Left cardiac atrium (tissue), 4 donors: ENCODE measurements at places on chromosomes 13 and 19. TPM values are rescaled to one million over a fixed set of nuclear protein-coding genes. Genes with fewer than 3 reads are reported as not detected.

DNA sequence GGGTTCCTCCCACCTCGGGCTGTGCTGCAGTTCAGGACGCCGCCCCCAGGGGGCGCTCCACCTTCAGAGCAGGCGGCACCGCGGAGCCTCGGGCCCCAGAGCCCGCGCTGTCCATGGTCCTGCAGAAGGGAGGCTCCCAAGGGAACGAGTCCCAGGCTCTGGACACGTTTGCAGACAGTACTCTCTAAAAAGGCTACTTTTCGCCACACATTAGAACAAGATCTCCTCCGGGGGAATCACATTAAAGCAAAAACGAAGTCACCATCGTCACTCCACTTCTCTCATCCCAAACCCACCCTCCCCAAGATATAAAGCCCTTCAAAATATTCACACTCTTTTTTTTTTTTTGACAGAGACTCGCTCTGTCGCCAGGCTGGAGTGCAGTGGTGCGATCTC is 4.6 kb upstream of the SIGLEC10 start:
- peak; percentile 86 for DNase-seq

The ZNF253 gene
- 8.2 TPM for total RNA-seq

DNA sequence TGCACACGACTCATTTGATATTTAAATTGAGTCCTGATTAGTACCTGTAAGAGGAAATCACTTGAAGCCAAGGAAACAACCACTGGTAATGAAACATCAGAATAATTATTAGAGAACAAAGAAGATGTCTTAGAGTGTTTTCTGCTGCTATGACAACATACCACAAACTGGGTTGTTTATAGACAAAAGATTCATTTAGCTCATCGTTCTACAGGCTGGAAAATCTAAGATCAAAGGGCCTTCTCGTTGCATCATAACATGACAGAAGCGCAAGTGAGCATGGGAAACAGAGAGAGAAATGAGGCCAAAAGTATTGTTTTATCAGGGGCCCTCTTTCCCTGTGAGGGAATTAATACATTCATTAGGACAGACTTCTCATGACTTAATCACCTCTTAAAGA is 1024.0 kb upstream of the PCDH9 start:
- DNase-seq, result no peak

DNA sequence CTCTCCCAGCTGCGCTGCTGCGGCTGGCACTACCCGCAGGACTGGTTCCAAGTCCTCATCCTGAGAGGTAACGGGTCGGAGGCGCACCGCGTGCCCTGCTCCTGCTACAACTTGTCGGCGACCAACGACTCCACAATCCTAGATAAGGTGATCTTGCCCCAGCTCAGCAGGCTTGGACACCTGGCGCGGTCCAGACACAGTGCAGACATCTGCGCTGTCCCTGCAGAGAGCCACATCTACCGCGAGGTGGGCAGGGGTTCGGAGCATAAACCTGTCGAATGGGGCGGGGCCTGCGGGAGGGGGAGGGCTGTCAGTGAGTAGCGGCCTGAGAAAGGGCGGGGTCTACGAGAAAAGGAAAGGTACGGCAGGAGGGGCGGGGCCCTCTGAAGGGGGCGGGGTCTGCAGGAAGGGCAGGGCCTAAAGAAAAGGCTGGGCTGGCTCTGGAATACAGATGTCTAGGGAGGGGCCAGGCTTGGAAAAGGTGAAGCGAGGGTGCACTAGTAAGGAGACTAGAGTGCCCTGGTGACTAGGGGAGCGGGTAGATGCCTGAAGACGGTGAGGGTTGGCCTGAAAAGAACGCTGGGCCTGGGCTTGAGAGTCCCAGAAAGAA is 3.6 kb downstream of the CD37 start:
- DNase-seq, result peak; percentile 83

- no peak for DNase-seq
These were observed 49.5 kb downstream of the RFX2 start for GRCh38 chr19:6060600-6061375.

The C19orf67 gene
- total RNA-seq, result not detected

The MYBPC2 gene
- not detected for total RNA-seq

DNA sequence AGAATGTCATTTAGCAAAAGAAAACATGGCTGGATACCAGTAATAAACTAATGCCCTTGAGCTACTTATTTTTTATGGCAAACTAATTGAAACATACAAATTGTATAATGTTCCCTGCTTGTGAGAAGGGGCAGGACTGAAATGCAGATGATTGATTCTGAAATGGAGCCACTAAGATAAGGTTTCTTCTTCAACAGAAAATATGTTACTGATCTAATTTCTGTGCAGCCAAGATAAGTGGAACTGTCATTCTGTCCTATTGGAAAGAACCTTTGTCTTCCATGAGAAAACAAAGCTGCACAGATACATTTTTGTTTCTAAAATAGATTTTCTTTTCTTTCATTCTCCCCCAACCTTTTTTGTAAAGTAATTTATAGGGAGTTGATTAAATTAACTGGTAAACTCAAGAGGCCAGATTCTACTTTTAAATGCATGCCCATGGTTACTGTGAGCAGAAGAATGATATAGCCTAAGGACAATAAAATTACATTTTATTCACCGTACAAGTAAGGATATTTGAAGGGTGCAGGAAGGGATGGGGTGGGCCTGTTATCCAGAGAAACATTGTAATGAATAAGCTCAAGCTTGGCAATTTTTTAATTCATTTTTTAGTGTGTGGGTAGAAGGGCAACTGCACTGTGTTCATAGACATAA is 39.9 kb downstream of the STARD13 start:
- DNase-seq, result no peak

The PLA2G4C gene
- total RNA-seq, result 20.3 TPM

GRCh38 chr13:45332831-45333219 is 8.2 kb downstream of the TPT1 start:
- no peak for DNase-seq

GRCh38 chr19:313988-314815 is 23.0 kb upstream of the PLPP2 start:
- DNase-seq, result no peak

- peak; percentile 65 for DNase-seq
These were observed 2.4 kb downstream of the PPP1R13L start for GRCh38 chr19:45402298-45403061.

- no peak for DNase-seq
These were observed 103.5 kb downstream of the POU4F1 start for GRCh38 chr13:78499802-78500201.

- DNase-seq, result no peak
These were observed 2.5 kb downstream of the ZNF428 start for GRCh38 chr19:43616954-43617353.

DNA sequence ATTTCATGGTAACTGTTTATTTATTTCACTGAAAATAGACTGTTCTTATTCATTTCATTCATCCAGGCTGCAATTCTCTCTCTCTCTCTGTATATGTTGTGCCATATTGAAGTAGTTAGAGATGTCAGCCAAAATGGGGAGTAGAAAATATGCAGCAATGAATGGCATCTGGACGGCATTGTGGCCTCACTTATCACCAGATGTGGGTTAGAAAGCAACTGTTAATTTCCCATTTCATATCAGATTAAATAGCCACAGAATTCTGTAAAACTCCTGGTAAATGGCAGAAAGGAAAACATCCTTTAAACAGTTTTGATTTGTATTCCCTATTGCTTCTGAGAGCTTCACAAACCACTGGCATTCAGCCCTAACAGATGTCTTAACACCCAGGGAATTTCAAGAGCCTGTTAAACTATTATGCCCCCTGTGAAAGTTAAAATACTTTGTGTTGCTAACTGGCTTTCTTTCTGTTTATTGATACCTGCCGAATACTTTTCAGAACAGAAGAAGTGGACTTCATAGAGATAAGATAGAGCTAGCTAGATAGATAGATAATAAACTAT is 1763.3 kb upstream of the MIR17HG start:
- no peak for DNase-seq

DNA sequence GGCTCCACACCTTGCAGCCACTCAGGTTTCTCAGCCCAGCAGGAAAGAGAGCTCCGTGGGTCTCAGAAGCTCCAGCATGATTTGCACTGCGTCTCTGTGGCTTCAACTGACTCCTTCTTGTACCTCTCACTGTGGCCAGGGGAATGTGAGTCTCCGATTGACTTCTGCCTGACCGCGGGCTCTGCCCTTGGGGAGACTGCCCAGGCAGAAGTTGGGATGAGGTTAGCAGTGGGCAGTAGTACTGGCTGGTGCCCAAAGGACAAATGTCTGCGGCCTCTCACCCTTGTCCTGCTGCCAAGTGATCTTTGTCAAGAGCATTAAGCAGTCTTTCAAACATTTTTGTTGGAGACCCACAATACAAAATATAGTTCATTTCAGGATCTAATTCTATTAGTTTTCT is 34.4 kb upstream of the FXYD3 start:
- no peak for DNase-seq

GRCh38 chr19:1004803-1005664 is 4.8 kb downstream of the GRIN3B start:
- DNase-seq, result no peak

The FGF21 gene
- total RNA-seq, result not detected

- no peak for DNase-seq
These were observed 95.0 kb upstream of the IRS2 start for GRCh38 chr13:109881347-109881725.

DNA sequence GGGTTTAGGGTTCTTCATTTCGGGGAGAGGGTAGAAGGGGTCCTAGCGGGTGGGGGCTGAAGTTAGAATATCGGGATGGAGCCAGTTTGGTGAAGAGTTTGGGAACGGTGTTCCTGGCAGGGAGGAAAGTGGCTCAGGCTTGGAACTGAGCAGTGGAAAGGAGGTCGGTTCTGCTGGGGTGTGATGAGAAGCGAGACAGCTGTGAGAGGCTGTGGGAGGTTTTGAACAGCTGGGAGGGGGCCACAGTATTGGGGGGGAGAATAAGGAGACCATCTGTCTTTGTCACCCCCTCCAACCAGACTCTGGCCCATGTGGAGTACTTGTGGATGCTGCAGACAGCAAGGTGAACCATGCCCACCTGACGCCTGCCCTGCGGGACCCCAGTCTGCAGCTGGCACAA is 1.0 kb upstream of the TM6SF2 start:
- no peak for DNase-seq

The SCGB2B2 gene
- 0.65 TPM for total RNA-seq

The SIGLEC9 gene
- total RNA-seq, result 5.1 TPM

- DNase-seq, result no peak
These were observed 73.4 kb downstream of the PCDH9 start for GRCh38 chr13:67156723-67157060.

DNA sequence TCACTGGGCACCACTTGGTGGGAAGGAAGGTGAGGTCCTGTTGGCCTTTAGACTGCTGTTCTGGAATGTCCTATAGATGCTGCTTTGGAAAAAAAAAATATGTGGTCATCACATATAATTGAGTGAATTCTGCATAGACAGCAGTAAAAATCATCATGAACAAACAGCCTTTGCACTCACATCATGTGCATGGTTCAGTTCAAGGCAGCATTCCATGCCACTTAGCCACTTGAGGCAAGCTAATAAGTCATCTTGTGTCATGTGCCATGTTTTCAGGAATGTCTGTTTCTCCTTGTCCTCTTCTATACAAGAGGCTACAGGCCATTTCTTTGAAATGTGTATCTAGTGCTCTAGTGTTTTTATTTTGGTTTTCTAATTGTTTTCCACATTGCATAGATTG is 43.9 kb upstream of the TSC22D1 start:
- no peak for DNase-seq

DNA sequence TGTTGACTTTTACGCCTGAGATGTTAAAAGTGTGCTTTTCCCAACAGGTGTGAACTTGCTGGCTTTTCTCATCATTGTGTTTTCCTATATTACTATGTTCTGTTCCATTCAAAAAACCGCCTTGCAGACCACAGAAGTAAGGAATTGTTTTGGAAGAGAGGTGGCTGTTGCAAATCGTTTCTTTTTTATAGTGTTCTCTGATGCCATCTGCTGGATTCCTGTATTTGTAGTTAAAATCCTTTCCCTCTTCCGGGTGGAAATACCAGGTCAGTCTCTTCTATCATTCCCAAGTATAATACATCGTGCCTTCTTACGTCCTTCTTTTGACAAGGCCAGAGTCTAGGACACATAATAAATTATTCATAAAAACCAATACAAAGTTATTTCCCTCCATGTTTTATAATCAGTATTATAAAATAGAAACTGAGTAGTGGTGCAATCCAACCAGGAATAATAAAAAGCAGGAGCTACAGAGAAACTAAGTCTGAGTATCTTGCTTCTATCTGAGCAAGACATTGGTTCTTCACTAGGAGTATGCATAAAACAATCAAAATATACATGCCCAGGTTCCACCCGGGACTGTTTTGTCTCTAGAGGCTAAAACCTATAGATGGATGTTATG is 57.9 kb downstream of the RXFP2 start:
- no peak for DNase-seq

GRCh38 chr13:92530364-92530763 is 696.2 kb upstream of the GPC6 start:
- DNase-seq, result no peak

DNA sequence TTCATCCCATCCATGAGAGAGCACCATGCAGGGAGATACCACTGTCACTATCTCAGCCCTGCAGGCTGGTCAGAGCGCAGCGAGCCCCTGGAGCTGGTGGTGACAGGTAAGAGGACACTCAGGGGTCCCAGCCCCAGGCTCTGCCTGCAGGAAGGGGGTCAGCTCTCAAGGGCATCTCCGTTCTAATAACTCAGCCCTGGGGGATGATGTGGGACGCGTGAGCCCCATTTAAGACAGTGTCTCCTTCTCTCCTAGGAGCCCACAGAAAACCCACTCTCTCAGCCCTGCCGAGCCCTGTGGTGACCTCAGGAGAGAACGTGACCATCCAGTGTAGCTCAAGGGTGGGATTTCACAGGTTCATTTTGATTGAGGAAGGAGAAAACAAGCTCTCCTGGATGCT is 15.5 kb upstream of the KIR3DL3 start:
- DNase-seq, result no peak

DNA sequence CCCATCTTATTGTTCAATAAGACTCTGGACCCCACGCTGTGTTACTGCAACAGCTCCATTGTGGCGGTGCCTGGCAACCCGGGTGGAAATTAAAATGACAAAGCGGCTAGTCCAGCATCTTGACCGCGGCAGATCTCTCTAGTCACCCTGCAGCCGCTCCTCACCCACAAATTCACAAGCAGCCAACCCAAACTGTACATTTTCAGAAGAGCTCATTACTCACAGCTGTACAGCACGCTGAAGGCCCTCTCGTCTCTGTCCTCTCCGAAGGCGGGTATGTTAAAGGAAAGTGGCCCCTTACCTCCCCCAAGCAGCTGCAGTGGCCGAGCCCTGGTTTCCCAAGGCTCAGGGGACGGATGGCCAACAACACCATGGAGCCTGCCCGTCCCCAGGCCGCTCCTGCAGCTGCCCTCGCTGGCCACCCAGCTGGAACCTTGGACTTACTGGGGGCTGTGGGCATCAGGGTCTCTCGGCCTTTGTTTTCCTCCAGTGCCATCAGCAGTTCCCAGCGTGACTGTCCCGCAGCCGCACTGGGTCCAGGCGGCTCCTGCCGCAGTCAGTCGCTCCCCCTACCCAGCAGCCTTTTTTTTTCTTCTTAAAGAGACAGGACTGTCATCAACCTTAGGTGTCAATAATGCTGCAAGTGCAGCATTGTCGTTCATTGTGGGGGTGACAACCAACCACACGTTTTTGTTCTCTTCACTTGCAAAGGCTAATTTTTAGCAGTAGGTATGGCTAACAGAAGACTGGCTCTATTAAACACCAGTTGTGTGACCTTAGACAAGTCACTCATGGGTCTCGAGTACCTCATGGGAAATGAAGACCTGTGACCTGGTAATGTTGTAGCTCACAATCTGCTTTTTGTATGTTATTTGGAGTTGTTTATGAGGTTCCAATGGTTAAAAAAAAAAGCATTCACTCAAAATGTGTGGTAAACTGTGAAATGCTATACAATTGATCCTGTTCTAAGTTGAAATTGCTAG is at the start of gene SACS:
TSS of gene SACS (minus strand) at position 532 of the 983 bp plus-strand sequence. CDS start 22,463 bp downstream, outside the sequence.
- DNase-seq, result no peak

GRCh38 chr13:71015021-71015420 is 852.0 kb downstream of the DACH1 start:
- no peak for DNase-seq

The EFNA2 gene
- not detected for total RNA-seq

The OVOL3 gene
- not detected for total RNA-seq

The ACP7 gene
- not detected for total RNA-seq
